ENCODE measurements at places on chromosomes 6 and 20.

DNA sequence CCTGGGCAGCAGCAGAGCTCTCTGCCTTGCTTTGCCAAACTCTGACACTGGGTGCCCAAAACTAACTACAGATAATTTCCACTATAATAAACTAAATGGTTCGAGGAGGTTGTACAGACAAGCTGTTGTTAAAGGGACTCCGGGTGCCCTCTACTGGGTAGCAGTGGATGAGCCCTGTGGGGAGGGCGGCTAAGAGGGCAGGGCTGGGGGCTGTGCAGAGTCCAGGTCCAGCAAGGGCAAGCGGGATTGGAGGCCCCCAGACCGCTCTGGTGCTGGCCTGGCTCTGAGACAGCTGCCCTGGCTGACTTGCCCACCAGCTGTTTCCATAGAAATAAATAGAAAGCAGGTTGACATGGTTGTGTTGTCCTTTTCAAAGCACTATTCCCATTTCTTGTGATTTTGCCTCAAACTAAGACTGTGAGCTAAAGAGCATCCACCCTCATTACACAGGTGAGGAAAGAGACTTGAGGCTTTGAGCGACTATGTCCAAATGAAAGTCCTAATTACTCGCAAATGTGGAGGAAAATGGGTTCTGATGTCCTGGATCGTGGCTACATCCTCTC is 167.6 kb upstream of the CST7 start:
- DNase-seq = no peak

DNA sequence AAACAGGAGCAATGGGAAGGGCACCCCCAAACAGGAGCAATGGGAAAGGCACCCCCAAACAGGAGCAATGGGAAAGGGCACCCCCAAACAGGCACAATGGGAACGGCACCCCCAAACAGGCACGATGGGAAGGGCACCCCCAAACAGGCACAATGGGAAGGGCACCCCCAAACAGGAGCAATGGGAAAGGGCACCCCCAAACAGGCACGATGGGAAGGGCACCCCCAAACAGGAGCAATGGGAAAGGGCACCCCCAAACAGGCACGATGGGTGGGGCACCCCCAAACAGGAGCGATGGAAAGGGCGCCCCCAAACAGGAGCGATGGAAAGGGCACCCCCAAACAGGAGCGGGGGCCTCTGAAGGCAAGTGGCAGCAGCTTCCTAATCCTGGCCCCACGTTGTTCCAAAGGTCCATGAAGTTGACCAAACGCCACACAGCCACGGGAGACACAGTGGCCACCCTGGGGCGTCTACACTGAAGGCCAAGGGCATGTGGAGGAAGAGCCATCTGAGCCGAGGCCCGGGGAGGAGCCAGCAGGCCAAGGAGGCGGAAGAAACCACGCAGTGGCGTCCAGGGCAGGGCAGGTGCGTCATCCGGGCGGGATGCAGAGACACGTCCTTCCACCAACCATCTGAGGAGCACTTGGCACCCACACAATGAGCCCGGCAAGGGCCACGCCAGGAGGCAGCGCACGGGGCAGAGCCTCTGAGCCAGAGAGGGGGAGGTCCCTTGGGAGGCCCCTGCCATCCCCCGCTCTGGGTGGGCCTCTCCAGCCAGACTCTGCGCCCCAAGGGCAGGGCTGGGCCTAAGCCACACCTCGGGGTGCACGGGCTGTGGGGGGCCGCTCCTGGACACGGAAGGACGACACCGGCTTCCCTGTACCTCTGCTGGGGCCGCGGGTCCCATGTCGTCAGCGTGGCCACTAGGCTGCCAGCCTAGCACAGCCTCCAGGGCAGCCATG is 21.5 kb upstream of the NTSR1 start:
- DNase-seq = no peak

- no peak for DNase-seq
These were observed 199.9 kb downstream of the CDH4 start for GRCh38 chr20:61451953-61452352.

- no peak for DNase-seq
These were observed 16.7 kb upstream of the ARHGAP18 start for GRCh38 chr6:129726650-129727049.

DNA sequence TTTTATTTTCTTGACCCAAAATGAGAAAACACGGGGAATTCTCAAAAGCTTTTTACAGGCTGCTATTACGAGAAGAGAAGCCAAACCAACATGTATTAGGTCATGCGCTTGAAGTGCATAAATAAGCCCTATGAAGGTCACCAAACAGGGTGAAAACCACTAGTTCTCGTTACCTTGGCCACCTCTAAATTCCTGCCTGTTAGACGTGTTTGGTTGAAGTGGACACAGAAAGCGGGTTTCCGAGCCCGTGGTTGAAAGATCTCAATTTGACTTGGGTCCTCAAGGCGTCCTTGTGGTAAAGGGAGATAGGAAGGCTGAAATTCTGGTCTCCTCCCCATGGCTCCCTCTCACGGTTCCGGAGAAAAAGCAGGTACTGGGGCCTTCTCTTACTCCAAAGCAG is 6.2 kb downstream of the EYA2 start:
- DNase-seq = no peak

- DNase-seq = no peak
These were observed 53.0 kb downstream of the CDK5RAP1 start for GRCh38 chr20:33348136-33348937.

- no peak for DNase-seq
These were observed 33.5 kb downstream of the EDN3 start for GRCh38 chr20:59333951-59334350.

DNA sequence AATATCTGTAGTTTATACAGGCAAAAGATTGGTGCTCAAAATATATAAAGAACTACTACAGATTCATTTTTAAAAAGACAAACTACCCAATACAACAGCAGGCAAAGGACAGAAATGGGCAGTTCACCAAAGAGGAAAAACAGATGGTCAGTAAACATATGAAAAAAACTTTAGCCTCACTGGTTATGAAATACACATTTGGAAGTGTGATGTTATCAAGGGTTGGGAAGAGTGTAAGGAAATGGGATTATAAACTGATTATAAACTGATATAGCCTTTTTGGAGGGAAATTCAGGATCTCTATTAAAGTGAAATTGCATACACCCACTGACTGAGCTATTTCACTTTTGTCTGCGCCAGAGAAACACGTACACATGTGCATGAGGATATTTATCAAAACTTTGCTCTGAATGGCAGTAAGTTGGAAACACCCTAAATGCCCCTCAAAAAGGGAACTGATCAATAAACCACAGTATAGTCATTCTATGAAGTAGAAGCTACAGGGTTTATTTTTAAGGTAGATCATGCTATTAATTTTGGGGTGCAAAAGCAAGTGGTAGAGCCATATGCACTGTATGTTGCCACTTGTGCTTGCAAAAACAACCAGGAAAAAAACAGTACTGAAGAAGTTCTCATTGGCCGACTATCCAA is 32.2 kb upstream of the ARFGEF2 start:
- no peak for DNase-seq

DNA sequence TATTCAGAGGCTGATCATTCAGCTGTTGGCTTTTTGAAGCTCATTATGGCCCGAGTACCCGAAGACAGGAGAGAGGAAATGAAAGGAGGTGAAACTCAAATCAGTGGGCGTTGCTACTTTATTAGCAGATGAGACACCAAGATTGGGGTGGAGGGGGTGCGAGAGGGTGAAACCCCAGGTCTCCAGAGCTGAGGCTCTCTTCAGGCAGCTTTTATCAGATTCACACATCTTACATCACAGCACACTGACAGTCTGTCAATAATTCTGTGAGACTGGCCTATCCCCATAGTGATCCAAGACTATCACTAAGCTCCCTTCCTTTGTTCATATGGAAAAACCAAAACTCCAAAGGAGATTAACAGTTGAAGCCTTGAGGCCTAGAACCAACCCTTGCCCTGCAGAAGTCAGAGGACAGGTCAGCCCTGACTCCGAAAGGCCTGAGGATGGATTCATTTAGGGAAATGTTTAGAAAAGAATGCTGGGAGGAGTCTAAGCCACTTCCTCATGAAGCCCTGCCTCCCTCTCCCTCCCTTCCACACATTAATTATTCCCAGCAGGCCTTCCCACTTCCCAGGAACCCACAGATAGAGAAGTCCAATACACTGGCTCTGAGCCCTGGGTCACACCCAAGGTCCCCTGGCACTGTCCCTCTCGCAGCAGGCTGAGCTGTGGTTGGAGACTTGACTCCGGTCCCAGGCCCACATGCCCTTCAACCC is 23.2 kb downstream of the TRERF1 start:
- DNase-seq = no peak

DNA sequence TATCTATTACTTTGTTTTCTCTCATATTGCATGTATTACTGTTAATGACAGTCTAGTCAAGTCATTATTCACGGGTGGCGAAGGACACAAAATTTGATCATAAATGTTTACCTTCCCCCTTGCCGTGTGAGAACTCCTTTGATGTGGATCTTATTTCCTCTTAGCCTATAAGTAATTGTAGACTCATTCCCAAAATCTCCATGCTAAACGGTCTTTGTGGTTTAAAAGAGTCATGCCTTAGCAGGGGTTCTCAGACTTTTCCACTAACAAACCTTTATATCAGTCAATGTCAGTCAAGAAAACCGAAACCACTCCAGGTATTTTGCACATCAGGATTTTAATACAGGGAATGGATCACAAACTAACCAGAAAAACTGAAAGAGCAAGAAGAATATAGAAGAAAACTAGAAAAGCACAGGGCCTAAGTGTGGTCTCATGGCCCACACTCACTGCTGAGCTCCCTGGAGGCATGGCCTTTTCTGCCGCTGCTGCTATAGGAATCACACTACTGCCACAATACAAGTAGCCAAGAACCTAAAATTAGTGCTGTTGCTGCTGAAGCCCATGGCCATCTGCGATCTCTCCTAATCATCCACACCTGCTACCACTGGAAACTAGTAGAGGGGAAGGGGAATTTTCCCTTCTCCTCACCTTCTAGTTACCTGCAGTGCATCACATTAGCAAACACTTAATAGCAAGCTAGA is 186.0 kb upstream of the POU3F2 start:
- no peak for DNase-seq

DNA sequence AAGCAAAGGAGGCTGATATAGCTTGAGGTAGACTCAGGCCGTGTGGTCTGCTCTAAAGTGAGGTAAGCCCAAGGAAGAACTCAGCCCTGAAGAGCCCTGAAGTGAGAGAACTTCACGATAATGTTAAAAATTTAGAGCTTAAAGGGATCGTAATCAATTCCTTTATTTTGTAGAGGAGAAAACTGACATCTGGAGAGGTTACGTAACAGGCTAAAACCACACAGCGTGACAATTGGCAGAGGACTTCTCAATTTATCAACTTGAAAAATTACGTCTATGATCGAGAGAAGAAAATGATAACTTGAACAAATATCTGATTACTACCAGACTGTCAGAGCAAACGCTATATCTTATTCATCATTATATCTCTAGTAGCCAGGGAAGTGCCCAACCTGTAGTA is 121.8 kb upstream of the FOXO3 start:
- no peak for DNase-seq

- no peak for DNase-seq
These were observed 377.6 kb downstream of the ESR1 start for GRCh38 chr6:152184917-152185574.

DNA sequence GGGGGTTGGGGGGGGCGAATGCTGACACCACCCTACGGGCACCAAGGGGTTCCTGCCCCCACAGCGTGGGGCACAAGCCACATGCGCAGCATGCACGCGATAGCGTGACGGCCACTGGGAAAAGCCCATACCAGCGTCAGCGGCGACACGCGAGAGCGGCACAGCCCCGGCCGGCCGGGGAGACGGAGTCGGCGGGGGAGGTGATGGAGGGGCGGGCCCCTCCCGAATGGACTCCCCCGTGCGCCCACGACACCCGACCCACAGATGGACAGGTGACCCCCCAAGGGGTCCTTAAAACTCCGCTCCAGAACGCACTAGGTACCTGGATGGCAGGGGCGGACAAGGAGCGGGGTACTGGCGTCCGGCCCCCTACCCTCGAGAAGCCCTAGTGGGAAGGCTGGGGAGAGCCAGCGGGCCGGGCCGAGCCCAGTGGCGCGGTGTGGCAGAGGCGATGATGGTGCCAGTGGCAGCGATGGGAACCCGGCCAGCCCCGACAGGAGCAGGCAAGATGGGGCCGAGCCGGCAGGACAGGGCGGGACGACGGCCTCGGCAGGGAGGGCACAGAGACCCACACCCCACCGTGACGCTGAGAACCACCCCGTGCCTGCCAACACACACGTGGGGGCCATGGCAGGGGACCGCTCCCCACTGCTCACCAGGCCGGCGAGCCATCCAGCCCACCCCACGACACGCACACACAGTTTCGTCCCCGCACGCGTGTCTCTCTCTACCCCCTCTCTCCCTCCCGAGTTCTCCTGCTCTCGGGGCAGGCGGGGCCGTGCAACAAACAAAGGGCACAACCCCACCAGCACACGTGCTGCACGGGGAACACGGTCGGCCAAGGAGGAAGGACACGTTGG is 1959.8 kb upstream of the DEFB115 start:
- no peak for DNase-seq

DNA sequence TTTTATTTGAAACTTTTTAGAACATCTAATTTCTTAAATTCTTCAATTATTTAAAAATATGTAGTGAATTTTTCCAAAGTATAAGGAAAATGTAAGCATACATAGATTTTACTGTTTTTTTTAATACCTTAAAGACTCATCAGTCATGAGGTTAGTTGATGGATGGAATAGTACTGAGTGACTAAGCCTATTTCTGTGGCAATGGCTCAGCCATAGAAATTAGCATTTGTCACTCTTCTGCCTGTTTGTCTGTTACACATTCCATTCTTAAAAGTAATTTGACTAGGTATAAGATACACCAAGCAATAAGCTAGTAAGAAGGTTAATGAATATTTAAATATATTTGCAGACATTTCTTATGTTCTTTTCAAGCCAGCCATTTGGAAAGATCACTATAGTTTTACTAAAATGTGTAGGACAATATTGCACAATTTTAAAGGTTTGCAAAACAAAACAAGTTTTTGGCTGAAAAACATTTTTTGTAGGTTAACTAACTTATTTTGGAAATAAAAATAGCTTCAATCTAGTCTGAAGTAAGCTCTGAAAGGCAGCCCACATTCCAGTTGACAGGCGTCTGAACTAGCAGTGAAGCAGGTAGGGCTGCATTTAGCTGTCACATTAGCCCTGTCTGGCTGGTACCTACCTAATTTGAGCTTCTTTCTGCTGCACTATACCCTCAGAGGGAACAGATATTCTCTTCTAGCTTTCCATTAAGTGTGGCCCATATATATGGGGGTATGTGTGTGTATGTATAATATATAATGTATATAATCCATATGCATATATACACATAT is 385.7 kb downstream of the GRIK2 start:
- no peak for DNase-seq

Data from anterior cingulate cortex (tissue), 58 donors.